ENCODE measurements at places on chromosomes 5 and 9.

DNA sequence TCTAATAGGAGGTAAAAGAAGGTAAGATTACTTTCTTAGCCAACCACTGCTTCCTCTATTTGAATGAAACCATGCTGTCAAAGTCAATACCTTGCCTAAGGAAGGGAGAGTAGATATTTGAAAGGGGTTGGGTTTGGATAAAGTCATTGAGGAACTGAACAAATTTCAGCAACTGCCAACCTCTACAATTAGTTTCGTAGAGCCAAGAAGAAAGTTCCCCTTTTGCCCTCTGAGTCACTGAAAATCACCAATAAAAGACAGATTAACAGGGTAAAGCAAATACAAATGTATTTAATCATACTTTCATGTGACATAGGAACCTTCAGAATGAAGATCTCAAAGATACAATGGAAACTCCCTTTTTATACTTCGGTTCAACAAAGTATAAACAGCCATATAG is 615.7 kb downstream of the GABRG2 start:
- DNase-seq: no peak

DNA sequence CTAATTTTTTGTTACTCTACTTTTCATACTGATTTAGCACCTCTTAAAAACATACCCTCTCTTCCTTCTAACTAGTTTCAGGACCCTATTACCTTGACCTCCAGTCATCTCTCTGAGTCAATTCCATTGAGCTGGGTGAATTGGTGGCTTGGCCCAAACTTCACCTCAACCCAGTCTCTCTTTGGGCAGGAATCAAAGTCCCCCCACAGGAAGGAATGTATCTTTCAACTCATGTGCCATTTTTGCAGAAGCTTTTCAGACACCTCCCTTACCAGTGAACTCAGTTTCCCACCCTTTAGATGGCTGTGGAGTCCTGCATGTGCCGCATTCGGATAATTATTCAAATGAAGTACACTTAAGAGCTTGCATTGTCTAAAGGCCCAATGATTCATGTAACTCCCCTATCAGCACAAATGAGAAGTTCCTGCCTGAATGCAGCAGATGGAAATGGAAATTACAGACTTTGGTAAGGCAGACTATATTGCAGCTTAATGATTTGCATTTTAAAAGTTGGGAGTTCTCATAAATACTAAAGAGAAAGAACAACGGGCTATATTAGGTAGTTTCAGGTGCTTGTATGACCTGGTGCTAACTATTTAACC is 693.5 kb downstream of the PTPRD start:
- DNase-seq: no peak

DNA sequence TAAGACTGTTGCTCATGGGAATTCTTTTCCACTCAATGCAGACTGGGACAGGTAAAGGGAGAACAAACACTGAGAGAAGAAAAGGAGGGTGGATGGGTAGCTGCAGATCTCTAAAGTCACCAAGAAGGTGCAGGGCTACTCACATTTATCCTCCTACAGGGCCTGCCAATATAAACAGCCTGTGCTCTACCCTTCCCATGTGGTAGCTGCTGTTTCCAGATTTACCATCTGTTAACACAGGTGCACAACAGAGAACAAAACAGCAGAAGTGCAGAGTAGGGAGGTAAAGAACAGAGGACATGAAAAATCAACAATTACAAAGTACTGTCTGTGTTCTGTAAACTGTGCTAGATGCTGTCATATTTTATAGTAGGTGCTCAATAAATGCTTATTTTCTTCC is 26.0 kb downstream of the JAKMIP2 start:
- DNase-seq: no peak

GRCh38 chr5:610744-611730 is 1.1 kb upstream of the CEP72 start:
- DNase-seq: no peak

DNA sequence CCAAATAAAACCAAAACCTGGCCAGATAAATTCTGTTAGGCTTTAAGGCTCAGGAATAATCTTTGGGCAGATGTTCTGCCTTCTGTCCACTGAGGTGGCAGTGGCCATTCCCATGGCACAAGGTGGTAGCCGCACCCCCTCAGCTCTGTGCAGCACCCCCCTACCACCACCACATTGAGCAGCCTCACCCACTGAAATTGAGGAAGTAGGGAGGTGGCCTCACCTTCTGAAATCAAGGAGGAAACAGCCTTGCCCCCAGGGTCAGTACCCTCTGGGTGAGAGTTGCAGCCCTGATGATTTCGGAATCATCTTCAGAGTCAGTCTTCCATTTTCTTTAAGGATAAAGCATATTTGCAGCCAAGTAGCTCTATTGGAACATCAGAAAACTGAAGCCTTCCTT is 204.8 kb upstream of the PIK3R1 start:
- no peak for DNase-seq

DNA sequence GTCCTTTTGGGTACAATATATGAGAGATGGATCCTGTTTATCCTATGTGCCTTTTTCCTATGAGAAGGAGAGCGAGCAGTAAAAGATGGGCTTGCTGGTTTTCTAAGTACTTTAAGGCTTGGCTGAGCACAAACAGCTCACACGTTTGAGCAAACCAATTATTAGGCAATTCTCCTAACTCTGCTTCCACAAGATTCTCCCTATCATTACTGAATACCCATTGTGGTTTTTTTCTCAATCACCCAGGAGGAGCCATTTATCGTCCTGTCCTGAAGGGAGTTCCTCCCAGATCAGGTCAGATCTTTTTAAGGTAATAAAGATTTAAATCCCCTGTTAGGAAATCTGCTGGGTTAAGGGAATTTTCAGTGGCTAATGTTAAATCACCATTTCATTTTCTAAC is 19.4 kb upstream of the C1QTNF3 start:
- DNase-seq: no peak

- DNase-seq: no peak
These were observed 368.4 kb upstream of the GRAMD2B start for GRCh38 chr5:126054577-126055347.

DNA sequence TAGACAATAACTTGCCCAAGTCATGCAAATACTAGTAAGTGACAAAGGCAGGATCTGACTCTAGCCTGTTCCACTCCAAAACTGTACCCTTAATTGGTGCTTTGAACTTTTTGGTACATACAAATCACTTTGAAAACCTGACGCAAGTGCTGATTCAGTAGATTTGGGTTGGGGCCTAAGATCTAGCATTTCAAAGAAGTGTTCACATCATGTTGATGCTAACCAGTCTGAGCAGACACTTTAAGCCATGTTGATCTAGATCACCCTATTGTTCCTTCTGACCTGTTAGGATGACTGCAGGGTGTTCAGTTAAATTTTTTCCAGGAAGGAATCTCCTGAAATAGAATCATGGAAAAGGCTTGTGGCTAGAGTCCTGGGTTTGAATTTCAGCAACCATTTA is 57.7 kb upstream of the CPEB4 start:
- DNase-seq: no peak

- no peak for DNase-seq
These were observed 10.0 kb downstream of the CRAT start for GRCh38 chr9:129100383-129101169.

GRCh38 chr9:114008667-114009410 is 69.3 kb downstream of the AMBP start:
- DNase-seq: no peak
